Activated T-helper 1 cell treated with anti-CD3 and anti-CD28 coated beads, Interleukin-12 subunit alpha, Interleukin-12 subunit beta, Interleukin-2, Interleukin-4 antibody, amounts not matched to agents 30 ng/mL and 10 ng/mL and 1 ng/mL, durations not matched to agents 14 hours and 24 hours and 36 hours (primary cell): ENCODE measurements at places on chromosomes 2 and 18. TPM values are rescaled to one million over a fixed set of nuclear protein-coding genes. Genes with fewer than 3 reads are reported as not detected.

GRCh38 chr2:217330647-217331046 lies 470.8 kb upstream of the TNP1 start:
- no peak overlapping the region for H3K4me3 ChIP-seq
- no peaks in the 10 kb centered on the region for H3K4me1 ChIP-seq
- DNase-seq: no peak

GRCh38 chr2:118249531-118249930 lies 161.3 kb downstream of the INSIG2 start:
- DNase-seq: no peak
- H3K27ac ChIP-seq: no peak overlapping the region
- H3K4me1 ChIP-seq: peaks cover 5% of the 10 kb centered on the region
- H3K36me3 ChIP-seq: no peaks in the 10 kb centered on the region

GRCh38 chr18:24790347-24790746 lies 329.9 kb downstream of the HRH4 start:
- H3K27ac ChIP-seq: no peak overlapping the region
- H3K36me3 ChIP-seq: no peaks in the 10 kb centered on the region
- H3K4me1 ChIP-seq: no peaks in the 10 kb centered on the region
- peaks cover 1% of the 10 kb centered on the region for H3K27me3 ChIP-seq
- no peak for DNase-seq

- H3K27ac ChIP-seq: no peak overlapping the region
- H3K4me1 ChIP-seq: no peaks in the 10 kb centered on the region
- DNase-seq: no peak
- no peaks in the 10 kb centered on the region for H3K36me3 ChIP-seq
- H3K27me3 ChIP-seq: no peaks in the 10 kb centered on the region
These were observed 209.2 kb upstream of the APCDD1 start for GRCh38 chr18:10245031-10245845.

- no peak overlapping the region for H3K4me3 ChIP-seq
- DNase-seq: no peak
- peaks cover 13% of the 10 kb centered on the region for H3K27me3 ChIP-seq
- H3K27ac ChIP-seq: no peak overlapping the region
- H3K36me3 ChIP-seq: no peaks in the 10 kb centered on the region
These were observed 238.5 kb downstream of the ZBTB7C start for GRCh38 chr18:48170651-48171050.

DNA sequence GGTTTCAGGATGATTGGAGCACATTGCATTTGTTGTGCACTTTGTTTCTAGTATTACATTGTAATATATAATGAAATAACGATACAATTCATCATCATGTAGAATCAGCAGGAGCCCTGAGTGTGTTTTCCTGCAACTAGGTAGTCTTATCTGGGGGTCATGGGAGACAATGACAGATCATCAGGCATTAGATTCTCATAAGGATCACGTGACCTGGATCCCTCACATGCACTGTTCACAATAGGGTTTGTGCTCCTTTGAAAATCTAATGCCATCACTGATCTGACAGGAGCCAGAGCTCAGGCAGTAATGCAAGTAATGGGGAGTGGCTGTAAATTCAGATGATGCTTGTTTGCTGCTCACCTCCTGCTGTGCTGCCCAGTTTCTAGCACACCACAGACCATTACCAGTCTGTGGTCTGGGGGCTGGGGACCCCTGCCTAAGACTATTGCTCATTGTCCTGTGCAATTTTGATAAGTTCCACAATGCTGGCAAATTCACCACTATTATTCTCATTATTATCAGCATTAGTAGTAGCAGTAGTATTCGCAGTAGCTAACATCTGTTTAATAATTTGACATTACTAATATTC lies 428.7 kb upstream of the TNP1 start:
- H3K4me3 ChIP-seq: no peak overlapping the region
- H3K27me3 ChIP-seq: peaks cover 3% of the 10 kb centered on the region
- no peaks in the 10 kb centered on the region for H3K36me3 ChIP-seq
- no peak for DNase-seq

Gene LINC00305
- total RNA-seq: not detected in 2 replicates

Gene CTNNA2
- not detected in 2 replicates for total RNA-seq
